ENCODE measurements at places on chromosomes 4 and X.

GRCh38 chr4:72313121-72313520 is 255.9 kb downstream of the ADAMTS3 start:
- no peaks in the 10 kb centered on the region for H3K4me1 ChIP-seq
- no peaks in the 10 kb centered on the region for H3K27me3 ChIP-seq
- DNase-seq: no peak
- no peak overlapping the region for H3K4me3 ChIP-seq
- no peak overlapping the region for H3K27ac ChIP-seq

GRCh38 chr4:4289055-4289454 is 899 bp downstream of the LYAR start:
- H3K4me3 ChIP-seq: peak overlapping the region; percentile 73
- H3K36me3 ChIP-seq: peaks cover 26% of the 10 kb centered on the region
- no peak for DNase-seq
- no peaks in the 10 kb centered on the region for H3K27me3 ChIP-seq
- H3K27ac ChIP-seq: peak overlapping the region; percentile 75

DNA sequence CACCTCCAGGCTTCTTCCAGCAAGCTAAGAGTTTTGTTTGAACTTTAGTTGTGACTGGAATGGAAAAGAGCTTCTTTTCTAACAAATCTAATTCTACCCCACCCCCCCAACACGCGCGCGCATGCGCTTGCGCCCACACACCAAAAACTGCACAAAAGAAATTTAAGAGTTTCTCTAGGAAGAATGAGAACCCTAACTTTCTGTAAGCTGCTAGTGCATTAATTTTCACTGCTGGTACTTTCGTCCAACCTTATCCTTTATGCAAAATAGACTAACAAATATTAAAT is 9.0 kb upstream of the INTU start:
- H3K36me3 ChIP-seq: no peaks in the 10 kb centered on the region
- H3K4me1 ChIP-seq: no peaks in the 10 kb centered on the region
- H3K27ac ChIP-seq: no peak overlapping the region
- no peak overlapping the region for H3K4me3 ChIP-seq
- no peaks in the 10 kb centered on the region for H3K27me3 ChIP-seq
- DNase-seq: no peak

DNA sequence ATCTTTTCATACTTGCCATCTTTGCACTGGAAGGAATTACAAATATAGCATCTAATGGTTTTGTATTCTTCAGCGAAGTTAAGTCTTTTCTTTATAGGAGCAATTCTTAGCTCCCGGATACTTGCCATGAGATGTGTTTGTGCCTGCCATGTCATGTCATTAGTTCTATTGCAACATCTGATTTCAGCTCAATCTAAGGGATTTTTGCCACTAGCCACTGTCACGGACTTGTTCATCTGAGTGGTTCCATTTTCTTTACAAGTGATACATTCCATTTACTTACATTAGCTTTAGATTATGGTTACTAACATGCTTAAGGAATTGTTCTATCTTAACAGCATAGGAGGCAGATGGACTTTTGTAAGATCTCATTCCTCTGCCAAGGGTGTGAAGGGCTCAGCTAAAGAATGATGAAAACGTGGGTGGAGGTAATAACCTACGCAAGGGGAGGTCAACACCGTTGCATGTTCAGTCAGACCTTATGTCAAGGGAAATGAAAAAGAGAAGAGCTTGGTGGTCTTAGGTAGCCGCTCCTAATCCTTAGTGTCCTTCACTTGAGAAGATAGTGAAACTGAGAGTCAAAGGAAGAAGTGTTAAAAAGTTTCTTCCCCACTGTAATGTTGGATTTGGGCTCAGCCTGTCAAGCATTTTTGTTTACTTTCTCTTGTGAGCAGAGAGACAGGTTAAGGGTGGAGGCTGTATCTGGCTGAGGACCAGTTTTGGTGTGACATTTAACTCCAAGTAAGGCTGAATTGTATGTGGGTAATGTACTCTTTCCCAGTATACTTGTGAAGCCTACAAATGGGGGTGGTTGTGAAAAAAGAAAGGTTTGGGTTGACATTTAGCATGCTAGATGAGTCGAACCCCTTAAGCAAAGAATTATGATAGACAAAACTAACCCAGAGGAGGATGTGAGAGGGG is 3.6 kb upstream of the KLHL2 start:
- H3K27me3 ChIP-seq: no peaks in the 10 kb centered on the region
- no peak for DNase-seq
- H3K4me1 ChIP-seq: peaks cover 20% of the 10 kb centered on the region
- H3K36me3 ChIP-seq: no peaks in the 10 kb centered on the region

DNA sequence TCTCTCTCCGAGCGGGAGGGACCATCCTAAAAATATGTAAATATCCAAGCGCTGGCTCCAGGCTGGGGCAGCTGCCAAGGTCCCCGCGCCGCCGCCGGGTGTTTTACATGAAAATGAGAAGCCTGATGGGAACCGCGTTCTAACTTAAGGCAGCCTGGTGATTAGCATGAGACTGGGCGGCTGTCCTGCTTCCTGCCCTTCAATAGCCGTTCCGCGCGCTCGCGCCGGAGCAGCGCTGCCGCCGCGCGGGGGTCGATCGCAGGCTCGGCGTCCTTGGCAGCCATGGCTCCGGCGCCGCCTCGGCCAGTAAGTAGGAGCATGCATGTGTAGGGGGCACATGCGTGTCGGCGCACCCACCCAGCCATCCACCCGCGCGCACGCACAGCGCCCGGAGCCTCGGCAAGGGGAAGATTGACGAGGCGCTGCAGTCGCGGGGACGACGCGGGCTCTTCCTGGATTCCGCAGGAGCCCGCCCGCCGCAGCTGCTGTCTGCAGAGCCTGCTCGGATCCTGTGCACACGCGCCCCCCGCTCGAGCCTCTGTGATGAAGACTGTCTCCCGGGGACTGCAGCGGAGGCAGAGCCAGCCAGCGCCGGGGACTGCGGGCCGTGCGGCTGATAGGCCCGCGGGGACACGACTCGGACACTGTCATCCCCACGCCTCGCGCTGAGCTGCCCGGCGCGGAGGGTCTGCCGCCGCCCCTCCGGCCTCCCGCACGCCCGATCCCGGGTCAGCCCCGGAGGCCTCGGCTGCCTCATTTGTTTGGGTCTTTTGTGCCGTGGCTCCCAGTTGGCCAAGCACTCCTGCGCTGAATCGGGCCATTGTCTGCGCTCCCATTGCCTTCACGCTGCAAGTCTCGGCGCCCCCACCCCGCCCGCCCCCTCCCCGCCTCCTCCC is 734 bp downstream of the STOX2 start:
- no peak overlapping the region for H3K4me3 ChIP-seq
- H3K27ac ChIP-seq: no peak overlapping the region
- no peak for DNase-seq
- no peaks in the 10 kb centered on the region for H3K27me3 ChIP-seq
- no peaks in the 10 kb centered on the region for H3K36me3 ChIP-seq

DNA sequence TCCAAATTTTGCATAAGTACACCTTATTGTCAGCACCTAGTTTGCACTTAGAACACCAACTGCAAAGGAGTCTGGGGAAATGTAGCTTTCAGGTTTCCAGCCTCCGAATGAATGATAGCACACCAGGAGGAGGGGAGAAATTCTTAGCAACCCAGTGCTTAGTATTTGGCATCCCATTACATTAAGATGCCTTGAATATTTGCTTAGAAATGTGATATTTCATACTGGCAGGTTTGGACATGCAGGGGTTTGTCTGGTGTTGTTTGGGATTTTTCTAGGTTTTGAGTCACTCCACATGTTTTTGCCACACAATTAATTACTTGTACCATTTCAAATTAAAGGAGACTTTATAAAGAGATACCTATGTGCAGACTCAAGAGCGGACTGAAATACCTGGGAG is 60.3 kb upstream of the CAMK2D start:
- H3K27ac ChIP-seq: no peak overlapping the region
- no peaks in the 10 kb centered on the region for H3K4me1 ChIP-seq
- no peaks in the 10 kb centered on the region for H3K36me3 ChIP-seq
- H3K27me3 ChIP-seq: peaks cover under 1% of the 10 kb centered on the region
- no peak overlapping the region for H3K4me3 ChIP-seq
- DNase-seq: no peak

- DNase-seq: no peak
- no peaks in the 10 kb centered on the region for H3K4me1 ChIP-seq
- H3K27ac ChIP-seq: no peak overlapping the region
Measured at GRCh38 chrX:125646195-125646594, 326.5 kb downstream of the TEX13C start.

- no peaks in the 10 kb centered on the region for H3K36me3 ChIP-seq
- no peak overlapping the region for H3K27ac ChIP-seq
- no peak for DNase-seq
- H3K27me3 ChIP-seq: no peaks in the 10 kb centered on the region
- no peak overlapping the region for H3K4me3 ChIP-seq
Measured at GRCh38 chrX:1159548-1159947, 52.9 kb downstream of the CRLF2 start.

- H3K4me1 ChIP-seq: no peaks in the 10 kb centered on the region
- no peak for DNase-seq
- H3K36me3 ChIP-seq: no peaks in the 10 kb centered on the region
Measured at GRCh38 chrX:145843146-145843904, 25.7 kb downstream of the SLITRK2 start.

GRCh38 chr4:138897811-138898226 is 117.8 kb upstream of the NOCT start:
- H3K4me1 ChIP-seq: no peaks in the 10 kb centered on the region
- no peak overlapping the region for H3K4me3 ChIP-seq
- no peak overlapping the region for H3K27ac ChIP-seq
- H3K27me3 ChIP-seq: no peaks in the 10 kb centered on the region
- no peak for DNase-seq

DNA sequence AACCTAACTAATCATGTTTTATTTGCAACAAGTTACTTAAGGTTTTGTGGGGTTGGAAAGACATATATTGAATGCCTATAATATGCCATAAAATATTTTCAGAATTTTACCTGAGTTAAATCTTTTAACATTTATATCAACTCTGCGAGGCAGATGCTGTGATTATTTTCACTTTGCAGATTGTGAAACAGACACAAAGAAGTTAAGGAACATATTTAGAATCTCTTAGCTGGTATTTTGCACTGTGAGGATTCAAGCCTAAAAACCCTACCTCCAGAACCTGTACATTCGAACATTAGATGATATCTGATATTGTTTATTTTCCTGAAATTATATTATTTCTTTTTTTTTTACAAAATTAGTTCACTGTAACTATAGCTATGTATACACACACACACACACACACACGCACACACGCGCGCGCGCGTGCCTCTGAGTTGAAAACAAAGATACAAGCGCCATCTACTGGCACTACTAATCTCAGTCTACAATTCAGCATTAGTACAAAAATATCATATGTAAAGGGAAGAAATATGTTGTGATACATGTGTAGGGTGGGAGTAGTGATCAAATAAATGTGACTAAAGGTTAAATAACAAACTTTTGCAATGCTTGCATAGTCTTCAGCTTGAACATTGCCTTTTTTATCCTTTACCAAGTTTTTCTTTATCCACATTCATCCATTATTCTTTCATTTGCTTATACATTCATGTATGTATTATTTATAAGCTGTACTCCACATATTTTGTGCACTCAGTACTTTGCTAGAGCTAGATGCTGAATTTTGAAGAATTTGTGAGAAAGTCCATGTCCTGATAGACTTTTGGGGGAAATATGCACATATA is 61.5 kb downstream of the ANXA10 start:
- H3K27me3 ChIP-seq: no peaks in the 10 kb centered on the region
- no peak overlapping the region for H3K4me3 ChIP-seq
- H3K36me3 ChIP-seq: no peaks in the 10 kb centered on the region
- DNase-seq: peak; percentile 68

DNA sequence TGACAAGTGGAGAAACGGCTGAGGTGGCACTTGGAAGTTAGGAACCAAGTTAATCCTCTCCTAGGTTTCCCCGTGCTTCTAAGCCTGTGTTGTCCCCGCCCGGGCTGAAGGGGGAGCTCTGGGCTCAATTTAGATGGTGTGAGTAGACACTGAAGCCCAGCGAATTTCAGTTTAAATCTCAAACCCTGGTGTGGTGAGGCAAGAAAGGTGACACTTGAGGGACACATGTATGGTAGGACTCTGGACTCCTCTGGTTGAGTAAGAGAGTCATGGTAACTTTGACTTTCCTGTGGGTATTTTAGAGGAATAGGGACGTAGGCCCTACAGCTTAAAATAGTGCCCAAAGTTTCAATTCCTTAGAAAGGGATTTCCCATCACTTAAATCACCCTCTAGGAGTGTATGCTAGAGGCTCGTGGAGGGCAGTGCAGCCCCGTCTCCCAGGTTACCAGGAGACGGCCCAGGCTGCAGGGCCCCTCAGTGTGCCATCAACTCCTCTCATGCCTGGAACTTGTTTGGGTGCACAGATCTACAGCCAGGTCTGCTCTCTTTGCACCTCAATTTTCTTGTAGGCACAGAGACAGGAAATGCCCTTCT is 24.0 kb downstream of the HAND2 start:
- no peaks in the 10 kb centered on the region for H3K27me3 ChIP-seq
- H3K27ac ChIP-seq: no peak overlapping the region
- no peaks in the 10 kb centered on the region for H3K36me3 ChIP-seq
- DNase-seq: peak; percentile 60
- H3K4me3 ChIP-seq: no peak overlapping the region

- no peak for DNase-seq
- no peaks in the 10 kb centered on the region for H3K4me1 ChIP-seq
- no peaks in the 10 kb centered on the region for H3K27me3 ChIP-seq
- no peak overlapping the region for H3K4me3 ChIP-seq
- H3K36me3 ChIP-seq: no peaks in the 10 kb centered on the region
Measured at GRCh38 chr4:65600656-65601055, 69.6 kb downstream of the EPHA5 start.
